ENCODE measurements at places on chromosomes 6 and 20. TPM values are rescaled to one million over a fixed set of nuclear protein-coding genes. Genes with fewer than 3 reads are reported as not detected.

CEP43 gene
- 22.0 TPM for total RNA-seq

GRCh38 chr6:158037021-158037420 is 55.4 kb downstream of the SYNJ2 start:
- DNase-seq, result no peak

DNA sequence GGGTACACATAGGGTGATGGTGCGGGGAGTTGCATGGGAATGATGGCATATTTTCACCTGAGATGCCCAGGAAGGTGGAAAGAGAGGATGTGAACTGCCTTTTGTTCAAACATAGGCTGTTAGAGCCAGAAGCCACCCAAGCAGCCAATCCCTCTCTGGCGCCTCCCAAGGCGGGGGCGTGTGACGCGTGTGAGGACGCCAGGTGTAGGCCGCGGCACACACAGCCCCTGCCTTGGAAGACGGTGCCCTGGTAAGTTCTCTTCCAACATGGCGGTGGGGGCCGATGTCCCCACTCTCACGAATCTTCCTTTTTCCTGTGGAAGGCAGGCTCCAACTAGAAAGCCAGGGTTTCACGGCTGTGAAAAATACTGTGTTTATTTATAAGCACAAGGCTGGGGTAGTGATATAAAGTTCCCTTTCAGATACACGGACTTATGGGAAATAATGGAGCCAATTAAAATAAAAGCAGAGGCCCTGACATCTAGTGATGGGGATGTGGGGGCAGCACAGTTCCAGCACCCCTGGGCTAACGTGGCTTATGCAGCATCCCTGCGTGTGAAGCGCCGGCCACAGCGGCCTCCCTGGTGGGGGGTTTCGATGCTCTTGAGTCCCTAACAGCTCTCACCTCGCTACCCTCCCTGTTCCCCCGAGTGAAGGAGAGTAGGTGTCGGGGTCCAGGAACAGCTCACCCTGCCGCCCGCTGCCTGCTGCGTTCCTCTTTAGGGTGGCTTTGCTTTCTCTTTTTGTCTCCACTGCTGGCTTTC is 28.3 kb downstream of the CDH4 start:
- DNase-seq, result no peak

- DNase-seq, result no peak
Measured at GRCh38 chr6:46704562-46704961, 16.9 kb downstream of the TDRD6 start.

DNA sequence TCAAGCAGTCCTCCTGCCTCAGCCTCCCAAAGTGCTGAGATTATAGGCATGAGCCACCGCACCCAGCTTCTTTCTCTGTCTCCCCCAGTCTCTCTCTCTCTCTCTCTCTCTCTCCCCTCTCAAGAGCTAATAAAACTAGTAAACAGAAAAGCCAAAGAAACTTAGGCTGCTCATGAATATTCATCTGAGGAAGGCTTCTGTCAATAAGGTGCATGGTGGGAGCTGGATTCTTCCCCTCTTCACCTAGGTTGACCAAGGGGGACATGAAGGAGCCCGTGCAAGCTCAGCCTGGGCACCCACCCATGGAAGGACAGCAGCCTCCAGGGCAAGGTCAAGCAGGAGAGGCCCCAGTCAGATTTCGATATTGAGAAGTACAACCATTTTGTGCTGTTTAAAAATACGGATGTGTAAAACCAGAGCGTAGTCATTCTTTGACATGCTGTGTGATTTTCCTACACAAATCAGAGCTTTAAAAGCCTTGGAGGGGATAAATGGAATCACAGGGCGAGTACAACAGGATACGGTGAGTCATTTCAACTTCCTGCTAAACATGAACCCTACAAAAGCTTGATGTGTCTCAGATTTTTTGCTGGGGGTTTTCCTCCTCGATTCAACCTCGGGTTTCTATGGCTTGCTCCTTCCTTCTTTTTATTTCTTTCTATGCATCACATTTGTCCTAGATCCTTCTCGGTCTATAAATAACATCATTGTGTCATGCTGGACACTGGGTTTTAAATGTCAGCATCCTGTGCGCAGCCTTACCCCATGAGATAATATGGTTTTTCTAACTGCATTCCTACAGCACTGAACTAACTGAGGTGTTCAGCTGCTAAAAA is 368.9 kb upstream of the JARID2 start:
- DNase-seq, result no peak
